ENCODE measurements at places on chromosomes 3 and 15.

DNA sequence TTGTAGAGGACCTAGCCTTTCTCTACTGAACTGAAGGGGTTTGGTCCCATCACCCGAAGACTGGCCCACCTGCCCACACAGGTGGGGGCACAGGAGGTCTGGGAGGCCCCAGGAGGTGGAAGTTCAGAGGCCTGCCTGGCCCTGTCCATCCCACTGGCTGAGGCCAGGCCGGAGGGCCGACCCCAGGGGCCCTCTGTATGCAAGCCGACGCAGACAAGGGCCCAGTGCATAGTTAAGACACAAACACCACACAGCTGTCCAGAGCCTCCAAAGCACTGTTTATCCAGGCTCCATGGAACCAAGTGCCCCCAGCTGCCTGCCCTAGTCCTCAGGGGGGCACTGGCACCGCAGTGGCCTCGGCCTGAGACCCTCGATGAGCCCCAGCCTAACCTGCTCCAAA lies 26.7 kb downstream of the SNX33 start:
- no peak for DNase-seq

GRCh38 chr15:71109130-71109529 lies 6.1 kb upstream of the THSD4 start:
- DNase-seq: no peak

GRCh38 chr3:118974356-118975097 lies 60.1 kb downstream of the IGSF11 start:
- no peak for DNase-seq

DNA sequence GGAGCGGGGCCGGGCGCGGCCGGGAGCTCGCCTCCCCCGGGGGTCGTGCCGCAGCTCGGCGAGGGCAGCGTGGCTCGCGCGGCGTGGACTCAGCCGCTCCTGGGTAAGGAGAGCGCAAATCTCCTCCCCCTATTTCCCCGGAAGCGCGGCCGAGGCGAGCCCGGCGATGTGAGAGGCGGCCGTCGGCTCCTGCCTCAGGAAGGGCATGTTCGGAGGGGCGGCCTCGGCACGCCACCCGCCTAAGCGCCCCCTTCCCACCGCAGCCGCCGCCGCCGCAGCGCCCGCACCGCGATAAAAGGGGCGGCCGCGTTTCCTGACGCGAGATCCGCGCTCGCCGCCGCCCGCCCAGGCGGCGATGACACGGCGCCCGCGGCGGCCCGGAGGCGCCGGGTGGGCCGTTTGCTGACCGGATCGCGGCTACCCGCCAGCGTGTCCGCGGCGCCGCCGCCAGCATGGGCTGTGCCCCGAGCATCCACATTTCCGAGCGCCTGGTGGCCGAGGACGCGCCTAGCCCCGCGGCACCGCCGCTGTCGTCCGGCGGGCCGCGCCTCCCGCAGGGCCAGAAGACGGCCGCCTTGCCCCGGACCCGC lies at the start of gene PDE8A:
PDE8A (plus strand) TSS at position 146 of the 590 bp plus-strand sequence; CDS start at position 453, 307 bp downstream.
- peak; percentile 52 for DNase-seq

DNA sequence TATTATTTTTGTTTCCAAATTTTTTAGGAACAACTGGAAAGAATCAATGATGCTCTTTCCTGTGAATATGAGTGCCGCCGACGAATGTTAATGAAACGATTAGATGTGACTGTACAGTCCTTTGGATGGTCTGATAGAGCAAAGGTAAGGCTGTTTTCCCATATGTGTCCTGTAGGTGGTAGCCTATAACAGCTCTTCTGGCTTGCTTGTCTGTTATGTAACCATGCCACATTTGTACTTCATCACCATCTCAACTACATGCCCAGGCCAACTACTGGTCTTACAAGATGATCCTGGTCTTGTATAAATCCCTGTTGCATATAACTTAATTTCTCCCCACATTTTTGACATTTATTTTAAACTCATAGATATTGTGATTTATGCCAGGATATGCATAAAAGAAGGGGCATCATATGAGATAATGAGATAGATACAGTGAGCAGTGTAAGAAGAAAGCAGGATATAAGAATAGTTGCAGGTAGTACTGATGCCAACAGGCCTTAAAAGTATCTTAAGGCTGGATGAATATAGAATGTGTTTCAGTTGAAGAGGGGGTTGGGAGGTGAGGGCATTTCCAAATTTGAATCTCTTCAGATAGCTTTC lies 20.3 kb downstream of the FAM98B start:
- DNase-seq: no peak

DNA sequence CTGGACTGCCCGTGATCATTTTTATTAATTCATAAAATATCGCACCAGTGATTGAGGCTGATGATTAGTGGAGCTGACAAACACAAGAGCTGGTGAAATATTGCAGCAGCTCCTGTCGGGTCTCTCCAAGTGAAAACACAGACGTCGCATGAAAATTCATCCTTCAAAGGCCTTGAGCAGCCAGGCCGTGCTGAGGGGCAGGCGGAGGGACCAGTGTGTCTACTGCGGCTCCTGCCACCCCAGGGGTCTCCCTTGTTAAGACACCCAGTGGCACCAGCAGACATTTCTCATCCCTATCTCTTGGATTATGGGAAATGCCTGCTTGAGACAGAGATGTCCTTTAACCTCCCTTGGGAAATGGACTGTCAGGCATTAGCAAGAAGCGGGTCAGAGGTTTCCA lies 289.4 kb upstream of the TLE3 start:
- no peak for DNase-seq

DNA sequence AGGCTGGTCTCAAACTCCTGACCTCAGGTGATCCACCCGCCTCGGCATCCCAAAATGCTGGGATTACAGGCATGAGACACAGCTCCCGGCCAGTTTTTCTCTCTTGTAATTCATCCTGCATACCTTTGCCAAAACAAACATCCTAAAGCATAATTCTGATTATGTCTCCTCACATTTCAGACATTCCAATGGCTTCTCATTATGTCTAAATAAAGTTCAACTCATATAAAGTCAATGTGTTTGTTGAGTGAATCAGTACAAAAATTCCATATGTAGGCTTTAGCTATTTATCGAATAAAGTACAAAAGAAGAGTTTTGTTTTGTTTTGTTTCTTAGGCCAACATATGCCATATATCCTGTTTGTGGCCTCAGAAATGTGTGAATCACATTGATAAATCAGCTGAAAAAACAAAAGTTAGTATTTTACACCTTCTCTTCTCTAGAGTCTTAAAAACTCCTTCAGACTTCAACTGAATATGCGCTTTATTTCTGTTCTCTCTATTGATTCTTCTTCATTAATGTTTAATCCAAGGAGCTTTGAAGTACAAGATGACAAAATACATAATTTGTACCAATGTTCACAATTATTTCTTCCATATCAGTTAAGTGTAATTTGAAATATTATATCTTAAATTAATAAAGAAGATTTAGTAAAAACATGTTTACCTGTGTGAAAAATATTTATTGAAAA lies 165.8 kb downstream of the MECOM start:
- DNase-seq: no peak

Data from activated naive CD4-positive, alpha-beta T cell (primary cell).